ENCODE measurements at places on chromosomes 7 and 10.

DNA sequence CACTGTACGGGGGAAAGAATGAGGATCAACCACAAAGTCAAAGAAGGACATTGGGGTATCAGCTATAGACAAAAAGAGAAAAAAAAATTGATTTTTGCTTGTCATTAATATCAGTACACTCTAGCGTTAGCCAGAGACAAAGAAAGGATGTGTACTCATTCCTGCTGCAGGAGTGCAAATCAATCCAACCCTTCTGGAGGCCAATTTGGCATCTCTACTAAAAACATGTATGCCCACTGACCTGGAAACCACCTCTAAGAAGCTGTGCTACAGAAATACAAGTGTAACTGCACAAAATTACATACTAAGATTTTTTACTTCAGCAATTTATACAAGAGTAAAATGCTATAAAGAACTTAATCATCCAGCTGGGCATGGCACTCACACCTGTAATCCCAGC lies 13.6 kb downstream of the NSMCE4A start:
- no peak for DNase-seq

DNA sequence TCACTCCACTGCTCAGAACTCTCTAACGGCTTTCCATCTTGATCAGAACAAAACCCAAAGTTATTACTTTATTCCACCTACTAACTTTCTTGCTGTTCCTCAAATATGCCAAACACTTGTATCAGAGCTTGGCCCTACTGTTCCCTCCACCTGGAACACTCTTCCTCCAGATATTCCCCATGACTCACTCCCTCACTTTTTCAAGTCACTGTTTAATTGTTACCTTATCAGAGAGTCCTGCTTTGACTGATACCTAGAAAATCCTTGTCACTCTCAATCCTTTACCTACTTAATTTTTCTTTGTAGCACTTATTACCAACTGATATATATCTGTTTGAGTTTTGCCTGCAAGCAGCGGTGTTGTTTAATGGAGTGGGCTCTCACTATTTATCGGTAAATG lies 5.6 kb upstream of the NFKB2 start:
- DNase-seq: no peak

GRCh38 chr7:133376514-133376913 lies 123.6 kb downstream of the EXOC4 start:
- no peak for DNase-seq

DNA sequence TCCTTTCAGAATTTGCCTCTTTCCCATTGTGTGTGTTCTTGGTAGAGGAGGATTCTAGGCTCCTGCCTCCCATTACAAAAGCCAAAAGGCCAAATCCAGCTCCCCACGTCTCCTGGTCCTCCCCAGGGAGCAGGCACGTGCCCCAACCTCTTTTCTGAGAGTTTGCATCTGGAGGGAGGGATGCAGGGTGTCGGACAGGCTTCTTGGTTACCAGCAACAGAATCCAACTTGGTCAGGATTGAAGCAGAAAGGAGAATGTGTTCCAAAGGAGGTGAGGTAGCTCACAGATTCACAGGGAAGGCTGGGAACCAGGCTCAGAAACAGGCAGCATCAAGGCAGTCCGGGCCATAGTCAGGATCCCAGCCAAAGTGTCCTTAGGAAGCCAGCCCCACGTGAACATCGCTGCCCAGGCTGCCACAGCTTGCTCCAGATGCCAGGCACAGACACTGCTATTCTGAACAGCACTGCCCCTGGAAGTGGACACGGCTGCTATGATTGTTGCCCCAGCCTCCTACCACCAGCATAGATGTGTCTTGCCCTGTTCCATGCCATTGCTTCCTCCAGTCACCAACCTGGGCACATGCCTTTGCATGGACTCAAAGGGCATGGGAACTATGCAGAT lies 264.2 kb upstream of the ZMIZ1 start:
- DNase-seq: no peak

- DNase-seq: no peak
Observed at GRCh38 chr10:109773288-109774120, 149.8 kb downstream of the XPNPEP1 start.

- DNase-seq: peak; percentile 76
Observed at GRCh38 chr7:30594048-30594539, 584 bp upstream of the GARS1 start.

Measured in stimulated activated effector memory CD8-positive, alpha-beta T cell treated with anti-CD3 and anti-CD28 coated beads, Interleukin-12 subunit alpha, Interleukin-12 subunit beta, amount 100 ng/mL, for 72 hours (primary cell).